ENCODE measurements at places on chromosomes 2 and 18.

- peak; percentile 7 for DNase-seq
These were observed 901 bp downstream of the SPOPL start for GRCh38 chr2:138502255-138503086.

- no peak for DNase-seq
These were observed 216.0 kb downstream of the DSEL start for GRCh38 chr18:67300498-67300897.

DNA sequence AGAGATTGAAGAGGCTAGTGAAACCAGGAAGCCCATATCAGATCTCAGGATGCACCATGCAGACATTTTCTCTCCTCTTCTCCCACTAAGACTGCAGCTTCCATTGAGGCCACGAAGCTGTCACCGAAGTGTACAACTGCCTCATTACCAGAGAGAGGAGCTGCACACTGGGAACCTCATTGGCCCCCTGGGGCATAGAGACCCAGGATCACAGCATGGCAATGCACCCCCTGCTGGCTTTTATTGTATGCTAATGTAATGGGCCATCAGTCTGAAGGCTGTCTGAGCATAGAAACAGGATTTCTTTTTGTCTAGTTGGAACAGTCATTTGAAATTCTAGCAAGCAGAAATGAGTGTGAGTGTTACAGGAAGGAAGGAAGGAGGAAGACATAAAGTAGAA lies 861.6 kb upstream of the CELF4 start:
- DNase-seq = no peak

DNA sequence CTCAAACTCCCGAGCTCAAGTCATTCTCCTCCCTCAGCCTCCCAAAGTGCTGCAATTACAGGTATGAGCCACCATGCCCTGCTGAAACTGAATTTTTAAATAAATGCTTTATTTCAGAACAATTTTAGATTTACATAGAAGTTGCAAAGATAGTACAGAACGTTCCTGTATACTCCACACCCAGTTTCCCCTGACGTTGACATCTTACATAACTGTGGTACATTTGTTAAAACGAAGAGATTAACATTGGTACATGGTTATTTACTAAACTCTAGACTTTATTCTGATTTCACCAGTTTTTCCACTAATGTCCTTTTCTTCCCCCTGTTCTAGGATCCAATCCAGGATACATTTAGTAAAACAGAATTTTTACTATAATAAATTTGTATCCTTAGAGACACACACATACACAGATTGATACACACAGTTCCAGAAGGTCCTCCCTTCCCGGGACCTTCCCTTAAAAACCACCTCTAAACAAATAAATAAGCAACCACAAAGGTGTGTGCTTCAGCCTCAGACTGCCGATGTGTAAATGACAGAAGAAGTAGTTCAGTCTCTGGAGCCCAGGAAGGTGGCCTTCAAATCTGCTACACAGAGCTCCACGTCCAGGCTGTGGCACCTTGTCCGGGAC lies 6.9 kb downstream of the NEU2 start:
- DNase-seq = no peak

GRCh38 chr18:59145055-59145454 lies 5.4 kb downstream of the SEC11C start:
- DNase-seq = no peak

- DNase-seq = peak; percentile 60
These were observed 21.9 kb downstream of the TEX44 start for GRCh38 chr2:231614559-231615057.

GRCh38 chr18:57050310-57050949 lies 96.5 kb upstream of the BOD1L2 start:
- DNase-seq = no peak

GRCh38 chr2:84969511-84970209 lies 1.3 kb upstream of the KCMF1 start:
- DNase-seq = no peak

GRCh38 chr2:166068981-166069380 lies 58.8 kb downstream of the SCN1A start:
- no peak for DNase-seq

GRCh38 chr2:71069376-71069775 lies 928 bp downstream of the NAGK start:
- no peak for DNase-seq

DNA sequence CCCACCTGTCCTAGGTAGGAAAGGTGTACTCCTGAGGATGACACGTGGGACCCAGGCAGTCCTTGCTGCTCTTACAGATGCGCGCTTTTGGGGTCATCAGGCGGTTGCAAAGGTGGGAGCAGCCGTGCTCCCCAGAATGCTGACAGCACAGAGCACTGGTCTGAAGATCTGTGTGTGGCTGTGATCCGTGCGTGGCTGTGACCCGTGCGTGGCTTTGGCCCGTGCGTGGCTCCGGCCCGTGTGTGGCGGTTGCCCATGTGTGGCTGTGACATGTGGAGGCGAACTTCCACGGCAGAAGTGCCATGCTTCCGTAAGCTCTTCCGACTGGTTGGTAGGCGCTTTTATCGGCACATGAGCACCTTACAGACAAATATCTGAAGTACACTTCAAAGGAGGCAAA lies 270.0 kb downstream of the AGAP1 start:
- no peak for DNase-seq

GRCh38 chr2:241230435-241230834 lies 42.0 kb downstream of the ANO7 start:
- DNase-seq = no peak

GRCh38 chr2:197938555-197938954 lies 134.2 kb downstream of the PLCL1 start:
- DNase-seq = no peak

DNA sequence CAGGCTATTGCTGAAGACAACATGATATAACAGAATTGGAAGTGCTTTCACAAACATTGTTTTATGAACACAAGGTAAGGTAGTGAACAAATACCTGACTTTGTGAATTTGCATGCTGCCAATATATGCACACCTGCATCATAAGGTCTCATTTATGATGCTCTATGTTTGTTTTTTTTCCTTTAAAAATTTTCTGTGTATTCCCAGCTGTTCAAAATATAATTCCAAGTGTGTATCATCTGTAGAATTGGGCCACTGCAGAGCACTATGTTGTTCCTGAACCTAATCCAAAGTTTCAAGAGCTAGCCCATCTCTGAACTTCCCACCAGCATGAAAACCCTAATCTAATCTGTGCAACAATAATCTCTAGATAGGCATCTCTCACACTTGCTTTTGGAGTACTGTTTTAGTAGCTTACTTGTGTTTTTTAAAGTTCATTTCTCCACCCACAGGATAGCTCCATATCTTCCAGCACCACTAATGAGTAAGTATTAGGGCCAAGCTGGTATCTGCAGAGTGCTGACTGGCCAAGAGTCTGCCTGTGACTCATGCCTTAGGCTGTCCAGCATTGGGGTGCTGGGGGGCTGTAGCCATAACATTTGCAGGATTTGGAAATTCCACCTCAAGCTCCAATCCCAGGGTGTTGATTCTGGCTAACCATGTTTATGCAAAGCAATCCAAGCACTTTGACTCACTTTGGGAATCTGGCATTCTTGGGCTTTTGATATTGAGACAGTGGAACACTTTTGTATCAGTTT lies 208.2 kb upstream of the REV1 start:
- no peak for DNase-seq

DNA sequence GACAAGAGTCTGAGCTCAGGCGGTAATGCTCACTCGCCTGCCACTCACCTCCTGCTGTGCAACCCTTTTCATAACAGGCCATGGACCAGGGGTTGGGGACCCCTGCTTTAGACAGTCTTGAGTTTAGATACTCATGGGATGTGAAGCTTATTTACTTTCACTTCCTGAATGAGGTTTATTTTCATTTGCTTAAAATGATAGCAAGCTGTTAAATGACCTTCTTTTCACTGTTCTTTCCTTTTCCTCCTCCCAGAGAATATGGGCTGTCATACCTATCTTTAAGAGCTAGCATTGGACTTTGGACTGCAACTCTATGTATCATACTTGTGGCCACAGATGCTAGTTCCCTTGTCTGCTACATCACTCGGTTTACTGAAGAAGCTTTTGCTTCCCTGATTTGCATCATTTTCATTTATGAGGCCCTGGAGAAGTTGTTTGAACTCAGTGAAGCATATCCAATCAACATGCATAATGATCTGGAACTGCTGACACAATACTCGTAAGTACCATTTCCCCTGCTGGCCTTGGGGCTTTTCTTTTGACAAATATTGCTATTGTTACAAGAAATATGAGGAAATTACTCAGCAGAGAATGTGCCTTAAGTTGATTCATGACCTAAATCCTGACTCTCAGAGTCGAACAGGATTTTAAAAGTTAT lies 168.5 kb downstream of the DPP4 start:
- DNase-seq = no peak

DNA sequence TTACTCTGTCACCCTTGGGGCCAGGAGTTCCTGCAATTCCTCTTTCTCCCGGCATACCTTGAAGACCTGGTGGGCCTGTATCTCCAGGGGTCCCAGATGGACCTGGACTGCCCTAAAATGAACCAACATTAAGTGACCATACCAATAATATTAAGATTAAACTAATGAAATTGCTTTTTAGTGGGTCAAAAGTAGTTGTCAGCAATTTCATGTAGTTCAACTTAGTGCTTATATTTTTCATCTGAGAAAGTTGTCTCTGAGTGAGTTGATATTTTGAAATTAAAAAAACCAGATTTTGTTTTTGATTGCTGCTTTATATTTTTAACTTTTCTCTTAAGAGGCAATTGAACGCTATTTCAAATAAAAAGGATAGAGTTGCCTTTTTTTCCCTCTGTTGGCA lies 83.1 kb downstream of the COL3A1 start:
- DNase-seq = no peak

DNA sequence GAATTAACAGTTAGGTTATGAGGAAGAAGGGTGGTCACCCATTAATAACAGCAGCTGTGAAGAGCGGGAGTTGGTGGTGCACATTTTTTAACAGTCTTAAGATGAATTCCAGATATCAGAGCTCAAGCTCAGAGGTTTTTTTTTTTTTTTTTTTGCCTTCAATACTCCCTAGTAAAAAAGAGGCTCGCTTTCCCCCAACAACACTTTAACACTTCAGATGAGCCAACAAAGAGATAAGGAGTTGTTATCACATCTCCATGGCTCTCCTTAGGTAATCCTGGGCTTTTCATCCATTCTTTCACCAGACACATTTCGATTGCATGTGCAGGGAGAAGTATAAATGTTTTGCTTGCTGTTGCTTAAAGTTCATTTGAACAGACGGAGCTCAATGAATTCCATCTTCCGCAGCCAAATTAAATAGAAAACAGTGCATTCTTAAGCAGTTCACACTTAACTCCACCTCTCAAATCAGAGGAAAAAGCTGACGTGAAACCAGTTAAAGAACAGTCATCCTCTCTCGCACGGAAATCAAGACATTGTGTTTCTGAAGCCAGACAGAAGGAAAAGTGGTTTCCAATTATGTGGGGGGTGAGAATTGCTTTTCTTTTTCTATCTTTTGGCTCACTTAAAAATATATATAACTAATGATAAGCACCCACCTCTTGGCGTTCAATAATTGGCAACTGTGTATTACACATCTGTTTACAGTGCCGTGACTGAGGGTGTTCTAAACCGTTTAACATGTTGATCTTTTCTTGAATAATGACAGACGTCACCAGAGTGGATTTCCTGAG lies 118.2 kb downstream of the ZNF521 start:
- DNase-seq = no peak

GRCh38 chr2:237978058-237978712 lies 11.4 kb downstream of the UBE2F start:
- no peak for DNase-seq

DNA sequence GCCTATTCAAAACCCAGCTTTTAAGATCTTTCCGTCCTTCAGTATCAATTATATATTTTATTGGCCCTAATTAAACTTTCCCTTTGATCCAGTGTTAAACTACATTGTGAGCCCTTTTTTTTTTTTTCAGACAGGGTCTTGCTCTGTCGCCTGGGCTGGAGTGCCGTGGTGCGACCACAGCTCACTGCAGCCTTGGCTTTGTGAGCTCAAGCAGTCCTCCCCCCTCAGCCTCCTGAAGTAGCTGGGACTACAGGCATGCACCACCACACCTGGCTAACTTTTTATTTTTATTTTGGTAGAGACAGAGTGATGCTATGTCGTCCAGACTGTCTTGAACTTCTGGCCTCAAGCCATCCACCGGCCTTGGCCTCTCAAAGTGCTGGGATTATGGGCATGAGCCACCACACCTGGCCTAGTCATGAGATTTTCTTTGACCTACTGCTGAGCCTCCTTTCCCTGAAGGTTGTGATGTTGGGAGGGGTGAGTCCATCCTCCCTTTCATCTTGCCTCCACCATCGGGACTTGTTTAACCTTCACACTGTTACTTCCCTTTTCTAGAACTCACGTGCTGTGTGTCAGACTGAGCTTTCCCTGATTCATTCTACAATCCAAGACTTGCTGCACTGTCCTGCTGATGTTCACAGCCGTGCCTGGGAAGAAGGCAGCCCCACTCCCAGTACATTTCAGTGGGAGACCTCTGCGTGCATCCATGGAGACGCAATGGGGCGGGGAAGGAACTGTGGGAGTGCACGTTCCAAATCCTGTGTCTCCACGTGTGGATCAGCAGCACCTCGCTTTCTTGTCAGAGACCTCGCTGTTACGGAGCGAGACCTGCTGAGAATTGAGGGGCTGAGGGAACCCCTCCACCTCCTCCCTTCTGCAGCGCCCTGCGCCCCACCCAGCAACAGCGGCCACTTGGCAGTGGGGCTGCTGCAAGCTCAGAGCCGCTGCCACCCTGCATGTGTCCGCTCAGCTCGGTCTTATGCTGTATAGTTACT lies 10.8 kb downstream of the OXER1 start:
- no peak for DNase-seq

Measured in stimulated activated CD4-positive, alpha-beta T cell treated with anti-CD3 and anti-CD28 coated beads, Interleukin-4, amount 100 ng/mL, for 1 hour (primary cell).